ENCODE measurements at places on chromosomes 11 and 22. TPM values are rescaled to one million over a fixed set of nuclear protein-coding genes. Genes with fewer than 3 reads are reported as not detected.
A peak's percentile ranks its signal among the peaks of the same experiment; 100 is the strongest.

Gene HEPACAM
- not detected for total RNA-seq

GRCh38 chr11:86491027-86491426 is 116.3 kb downstream of the CCDC81 start:
- H3K27me3 ChIP-seq = no peaks in the 10 kb centered on the region
- DNase-seq = no peak
- no peak overlapping the region for H3K4me3 ChIP-seq
- H3K4me1 ChIP-seq = no peaks in the 10 kb centered on the region
- no peak overlapping the region for H3K27ac ChIP-seq

Gene RIMBP3C
- total RNA-seq = 0.47 TPM

Gene SMC1B
- not detected for total RNA-seq

DNA sequence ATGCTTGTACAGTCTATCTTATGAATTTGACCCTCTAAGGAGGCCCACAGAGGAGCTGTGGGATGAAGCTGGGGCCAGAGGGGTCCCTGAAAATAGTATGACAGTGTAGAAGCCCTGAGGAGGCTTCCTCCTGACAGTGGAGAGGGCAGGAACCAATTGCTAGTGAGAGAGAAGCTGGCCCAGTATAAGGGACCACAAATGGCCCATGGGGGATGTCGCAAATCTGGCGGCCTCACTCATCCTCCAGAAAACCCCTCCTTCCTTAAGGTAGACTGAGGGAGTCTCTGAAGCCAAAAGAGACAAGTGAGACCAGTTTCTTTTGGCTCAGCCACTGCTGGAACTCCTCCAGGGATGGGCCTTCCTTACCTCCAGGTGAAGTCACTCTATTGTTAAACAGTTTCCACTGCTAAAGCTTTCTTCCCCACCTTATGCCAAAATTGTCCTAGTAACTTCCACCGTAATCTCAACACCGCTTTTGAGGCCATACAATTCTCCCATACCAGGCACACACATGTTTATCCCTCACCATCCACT is 17.8 kb upstream of the CASTOR1 start:
- H3K27me3 ChIP-seq = no peaks in the 10 kb centered on the region
- no peak for DNase-seq
- no peak overlapping the region for H3K4me3 ChIP-seq
- H3K36me3 ChIP-seq = peaks cover 11% of the 10 kb centered on the region

DNA sequence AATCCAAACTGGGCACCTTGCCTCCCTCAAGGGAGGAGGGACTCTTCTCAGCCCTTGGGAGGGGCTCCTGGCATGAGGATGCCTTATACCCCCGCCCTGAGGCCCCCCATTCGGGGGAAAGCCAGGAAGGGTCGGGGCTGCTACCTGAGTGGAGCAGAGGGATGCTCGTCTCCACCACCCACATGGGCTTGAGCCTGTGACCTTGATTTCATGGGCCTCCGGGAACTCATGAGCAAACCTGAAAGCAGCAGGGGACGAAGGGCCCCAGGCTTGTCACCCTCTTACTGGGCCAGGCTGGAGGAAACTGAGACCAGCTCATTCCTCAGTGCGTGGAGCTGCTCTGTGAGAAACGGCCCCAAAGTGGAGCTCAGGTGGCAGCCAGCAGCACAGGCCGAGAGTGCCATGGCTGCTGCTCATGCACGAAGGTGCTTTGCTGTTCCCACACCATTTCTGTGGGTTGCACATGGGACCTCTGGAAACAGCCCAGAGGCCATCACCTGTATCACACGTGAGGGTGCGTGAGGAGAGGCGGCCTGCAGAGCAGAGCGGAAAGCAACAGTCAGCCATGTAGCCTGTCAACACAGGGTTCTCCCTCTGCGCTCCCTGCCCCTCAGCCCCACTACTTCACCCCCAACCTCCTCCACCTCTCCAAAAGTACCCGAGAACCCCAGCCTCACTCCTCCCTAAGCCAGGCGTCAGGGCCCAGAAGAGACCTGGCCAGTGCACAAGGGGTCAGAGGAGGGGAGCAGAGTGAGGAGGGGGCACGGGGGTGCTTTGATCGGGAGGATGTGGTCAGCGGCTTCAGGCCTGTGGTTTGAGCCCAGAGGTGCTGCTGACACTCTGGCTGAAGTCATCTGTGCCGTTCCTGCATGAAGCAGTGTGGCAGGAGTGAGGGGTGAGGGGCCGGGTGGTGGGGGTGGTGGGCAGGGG is 14.1 kb upstream of the IL2RB start:
- no peak overlapping the region for H3K4me3 ChIP-seq
- peak; percentile 35 for DNase-seq
- H3K4me1 ChIP-seq = peaks cover 10% of the 10 kb centered on the region

Gene CYTH4
- 45.4 TPM for total RNA-seq

GRCh38 chr22:44592126-44592823 is 94.2 kb upstream of the RTL6 start:
- H3K4me1 ChIP-seq = no peaks in the 10 kb centered on the region
- no peak for DNase-seq
- no peak overlapping the region for H3K4me3 ChIP-seq
- no peaks in the 10 kb centered on the region for H3K36me3 ChIP-seq
- H3K27me3 ChIP-seq = peaks cover 22% of the 10 kb centered on the region

Measured in lower lobe of right lung (tissue), 2 donors.